Stimulated activated CD4-positive, alpha-beta T cell treated with anti-CD3 and anti-CD28 coated beads, Interleukin-2, amount 100 ng/mL, for 48 hours (primary cell): ENCODE measurements at places on chromosomes 1 and 21.

GRCh38 chr21:37380349-37381323, 14.1 kb downstream of the DYRK1A start:
- no peak for DNase-seq

DNA sequence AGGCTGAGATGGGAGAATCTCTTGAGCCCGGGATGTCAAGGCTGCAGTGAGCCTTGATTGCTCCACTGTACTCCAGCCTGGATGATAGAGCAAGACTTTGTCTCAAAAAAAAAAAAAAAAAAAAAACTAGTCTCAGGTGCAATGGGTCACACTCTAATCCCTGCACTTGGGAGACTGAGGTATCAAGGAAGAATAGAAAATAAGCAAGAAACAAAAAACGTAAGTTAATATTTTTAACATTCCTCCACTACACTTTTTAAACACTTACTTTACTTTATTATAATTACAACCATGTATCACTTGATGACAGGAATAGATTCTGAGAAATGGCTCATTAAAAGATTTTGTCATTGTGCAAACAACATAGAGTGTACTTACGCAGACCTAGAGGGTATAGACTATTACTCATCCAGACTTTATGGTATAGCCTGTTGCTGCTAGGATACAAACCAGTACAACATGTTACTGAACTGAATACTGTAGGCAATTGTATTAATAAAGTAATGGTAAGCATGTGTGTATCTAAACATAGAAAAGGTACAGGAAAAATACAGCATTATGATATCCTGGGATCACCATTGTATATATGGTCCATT, 1244.1 kb upstream of the ADGRL4 start:
- DNase-seq, result no peak

- no peak for DNase-seq
Measured at GRCh38 chr1:191886977-191887376, 271.3 kb upstream of the RGS18 start.

- no peak for DNase-seq
Measured at GRCh38 chr1:193435781-193436180, 249.4 kb upstream of the B3GALT2 start.

DNA sequence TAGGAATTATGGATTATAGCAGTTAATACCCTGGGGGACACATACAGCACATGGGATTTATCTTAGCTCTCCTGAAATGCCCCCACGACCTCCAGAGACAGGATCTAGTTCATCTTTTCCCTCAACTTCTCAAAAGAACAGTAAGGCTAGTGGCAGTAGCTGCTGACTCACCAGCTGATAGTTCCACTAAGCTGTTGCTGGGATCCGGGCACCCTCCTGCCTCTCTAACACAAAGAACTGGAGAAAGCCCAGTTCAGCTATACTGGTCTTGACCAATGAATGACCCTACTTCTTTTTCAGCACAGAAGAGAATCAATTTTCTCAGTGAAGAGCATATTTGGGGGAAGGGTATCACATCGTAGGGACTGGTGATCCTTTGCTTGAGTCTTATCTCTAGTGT, 84.1 kb downstream of the PGBD5 start:
- DNase-seq, result no peak

- DNase-seq, result no peak
Measured at GRCh38 chr1:116376729-116377086, 3.7 kb downstream of the ATP1A1 start.

GRCh38 chr1:227281371-227281770, 36.9 kb downstream of the CDC42BPA start:
- no peak for DNase-seq

DNA sequence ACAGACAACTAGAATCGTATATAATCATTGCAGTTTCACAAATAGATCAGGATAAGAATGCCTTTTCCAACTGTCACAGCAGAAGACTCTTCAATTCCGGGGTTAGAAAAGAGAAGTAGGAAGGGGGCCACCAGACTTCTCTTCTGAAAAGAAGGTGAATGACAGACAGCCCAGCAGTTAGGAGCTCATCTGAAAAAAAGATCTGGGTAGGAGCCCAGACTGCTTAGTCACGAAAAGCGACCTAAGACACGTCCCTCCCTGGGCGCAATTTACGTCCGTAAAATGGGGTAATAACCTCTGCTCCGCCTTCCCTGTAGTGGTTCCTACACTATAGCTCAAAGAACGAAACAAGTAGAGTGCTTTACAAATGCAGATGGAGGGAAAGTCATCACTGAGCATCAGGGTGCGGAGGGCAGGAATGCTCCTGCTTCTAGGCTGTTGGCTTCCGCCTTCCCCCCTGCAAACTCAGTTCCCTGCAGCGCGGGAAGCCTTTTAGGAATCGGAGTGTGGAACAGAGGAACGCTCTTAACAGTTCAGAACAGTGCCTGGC, 582 bp downstream of the ORC1 start:
- peak; percentile 40 for DNase-seq

- no peak for DNase-seq
Measured at GRCh38 chr1:226603022-226603857, 54.7 kb downstream of the STUM start.

GRCh38 chr1:61174060-61174795, 91.9 kb downstream of the NFIA start:
- no peak for DNase-seq

GRCh38 chr1:226627924-226628611, 79.5 kb downstream of the STUM start:
- no peak for DNase-seq

DNA sequence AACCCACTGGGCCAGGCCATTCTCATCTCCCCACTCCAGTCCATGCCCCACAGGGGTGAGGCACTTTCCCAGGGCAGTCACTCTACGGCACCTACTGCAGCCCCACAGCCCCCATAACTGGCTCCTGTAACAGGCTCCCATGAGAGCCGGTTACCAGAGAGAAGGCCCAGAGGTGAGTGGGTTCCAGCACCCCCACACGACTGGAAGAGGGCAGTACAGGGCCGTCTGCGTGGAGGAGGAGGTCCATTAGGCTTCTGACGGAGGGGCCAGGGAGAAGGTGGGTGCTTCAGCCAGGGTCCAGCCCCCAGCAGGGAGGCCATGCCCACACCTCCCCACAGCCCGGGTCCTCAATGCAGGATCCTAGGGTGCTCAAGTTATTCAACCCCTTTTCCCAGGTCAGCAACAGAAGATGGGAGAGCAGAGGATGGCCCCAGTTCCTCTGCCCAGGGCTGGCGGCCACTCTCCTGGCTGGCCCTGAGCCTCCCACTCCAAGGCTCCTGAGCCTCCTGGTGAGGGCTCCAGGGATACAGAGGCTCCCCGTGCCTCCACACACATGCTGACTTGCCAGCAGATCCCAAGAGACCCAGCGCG, 1.6 kb downstream of the ACAP3 start:
- DNase-seq, result no peak

- DNase-seq, result no peak
Measured at GRCh38 chr1:169884634-169885033, 9.1 kb downstream of the SCYL3 start.

- peak; percentile 23 for DNase-seq
Measured at GRCh38 chr1:84122780-84123382, 21.2 kb upstream of the PRKACB start.
